ENCODE measurements at places on chromosomes 7 and 10.
A peak's percentile ranks its signal among the peaks of the same experiment; 100 is the strongest.

DNA sequence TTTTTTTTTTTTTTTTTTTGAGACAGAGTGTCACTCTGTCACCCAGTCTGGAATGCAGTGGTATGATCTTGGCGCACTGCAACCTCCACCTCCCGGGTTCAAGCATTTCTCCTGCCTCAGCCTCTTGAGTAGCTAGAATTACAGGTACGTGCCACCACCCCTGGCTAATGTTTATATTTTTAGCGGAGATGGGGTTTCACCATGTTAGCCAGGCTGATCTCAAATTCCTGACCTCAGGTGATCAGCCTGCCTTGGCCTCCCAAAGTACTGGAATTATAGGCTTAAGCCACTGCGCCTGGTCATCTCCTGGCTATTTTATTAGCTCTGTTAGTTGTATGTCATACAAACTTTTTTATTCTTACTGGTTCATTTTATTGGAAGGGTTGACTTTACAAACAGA is 103.0 kb downstream of the LCOR start:
- no peak for DNase-seq

GRCh38 chr10:121526135-121526790 is 72.0 kb downstream of the FGFR2 start:
- DNase-seq: no peak

GRCh38 chr10:484441-484924 is 205.0 kb downstream of the DIP2C start:
- peak; percentile 21 for DNase-seq

DNA sequence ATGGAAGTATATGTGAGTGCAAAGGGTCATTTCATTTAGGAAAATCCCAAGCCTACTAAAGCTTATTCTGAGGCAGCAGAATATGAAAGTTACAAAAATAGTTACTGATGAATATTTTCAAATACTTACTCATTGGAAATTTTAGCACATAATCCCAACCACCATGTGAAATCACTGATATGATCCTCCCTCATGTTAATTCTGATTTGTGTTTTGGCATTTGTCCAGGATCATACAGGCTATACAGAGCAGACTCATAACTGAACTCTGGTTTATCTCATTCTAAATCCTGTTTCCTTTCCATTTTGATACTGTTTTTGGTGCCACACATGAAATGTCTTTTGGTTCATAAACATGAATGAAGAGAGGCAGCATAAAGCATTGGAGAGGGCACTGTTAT is 3.4 kb upstream of the FAM24B start:
- no peak for DNase-seq

- DNase-seq: no peak
These were observed 70.8 kb downstream of the CREB5 start for GRCh38 chr7:28483112-28483511.

Data from CD4-positive, alpha-beta T cell treated with Interleukin-12 subunit alpha and Interleukin-12 subunit beta, for 1 hour (primary cell).